Upper lobe of right lung (tissue), 1 donor: ENCODE measurements at places on chromosomes 7 and 10. TPM values are rescaled to one million over a fixed set of nuclear protein-coding genes. Genes with fewer than 3 reads are reported as not detected.
A peak's percentile ranks its signal among the peaks of the same experiment; 100 is the strongest.

DNA sequence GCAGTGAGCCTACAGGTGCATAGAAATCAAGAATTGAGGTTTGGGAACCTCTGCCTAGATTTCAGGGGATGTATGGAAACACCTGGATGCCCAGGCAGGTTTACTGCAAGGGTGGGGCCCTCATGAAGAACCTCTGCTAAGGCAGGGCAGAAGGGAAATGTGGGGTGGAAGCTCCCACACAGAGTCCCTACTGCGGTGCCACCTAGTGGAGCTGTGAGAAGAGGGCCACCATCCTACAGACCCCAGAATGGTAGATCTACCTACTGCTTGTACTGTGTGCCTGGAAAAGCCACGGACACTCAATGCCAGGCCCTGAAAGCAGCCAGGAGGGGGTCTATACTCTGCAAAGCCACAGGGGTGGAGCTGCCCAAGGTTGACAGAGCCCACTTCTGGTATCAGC, 533.5 kb downstream of the GPAM start:
- no peak for DNase-seq

- no peak for DNase-seq
Observed at GRCh38 chr10:47133871-47134570, 166.0 kb upstream of the GDF10 start.

DNA sequence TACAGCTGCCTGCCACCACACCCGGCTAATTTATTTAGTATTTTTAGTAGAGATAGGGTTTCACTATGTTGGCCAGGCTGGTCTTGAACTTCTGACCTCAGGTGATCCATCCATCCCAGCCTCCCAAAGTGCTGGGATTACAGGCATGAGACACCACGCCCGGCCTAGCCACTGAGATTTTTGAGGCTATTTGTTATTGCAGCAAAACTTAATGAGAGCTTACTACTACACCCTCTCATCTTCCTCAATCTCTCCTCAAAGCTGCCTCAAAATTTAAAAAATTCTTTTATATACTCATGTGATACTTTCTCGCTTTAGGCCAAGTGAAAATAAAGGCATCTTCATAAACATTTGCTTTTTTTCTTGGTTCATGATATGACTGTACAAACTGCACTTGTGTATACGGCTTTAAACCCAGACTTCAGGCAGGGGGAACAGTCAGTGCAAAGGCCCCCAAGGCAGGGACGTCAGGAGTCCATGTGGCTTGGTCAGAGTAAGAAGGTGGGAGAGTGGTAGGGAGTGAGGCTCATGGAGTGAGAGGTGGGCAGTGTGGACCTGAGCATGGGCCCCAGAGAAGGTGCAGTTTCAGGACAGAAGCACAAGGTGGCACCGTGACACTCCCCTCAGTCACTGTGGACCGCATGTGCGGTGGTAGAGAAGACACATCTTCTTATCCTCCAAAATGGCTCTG, 55.5 kb downstream of the SYPL1 start:
- peak; percentile 77 for DNase-seq

DNA sequence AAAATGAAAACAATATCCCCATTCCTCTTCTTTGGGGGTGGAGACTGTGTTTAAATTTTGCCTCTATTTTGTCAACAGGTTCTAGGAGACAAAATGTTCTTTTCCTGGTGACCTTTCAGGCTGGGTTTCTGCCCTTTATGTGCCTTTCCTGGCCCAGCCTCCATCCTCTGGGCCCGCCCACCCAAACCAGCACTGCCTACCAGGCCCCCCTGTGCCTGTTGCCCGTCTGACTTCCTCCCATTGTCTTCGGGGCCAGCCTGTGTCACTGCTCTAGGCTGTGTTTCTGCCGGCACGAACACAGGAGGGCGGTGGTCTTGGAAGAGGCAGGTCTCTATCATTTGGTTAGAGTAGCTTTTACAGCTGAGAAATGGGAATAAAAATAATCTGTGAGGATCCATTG, 13.9 kb downstream of the TSPAN14 start:
- DNase-seq, result peak; percentile 85

- DNase-seq, result no peak
Observed at GRCh38 chr7:28272461-28272877, 91.9 kb upstream of the JAZF1 start.

DNA sequence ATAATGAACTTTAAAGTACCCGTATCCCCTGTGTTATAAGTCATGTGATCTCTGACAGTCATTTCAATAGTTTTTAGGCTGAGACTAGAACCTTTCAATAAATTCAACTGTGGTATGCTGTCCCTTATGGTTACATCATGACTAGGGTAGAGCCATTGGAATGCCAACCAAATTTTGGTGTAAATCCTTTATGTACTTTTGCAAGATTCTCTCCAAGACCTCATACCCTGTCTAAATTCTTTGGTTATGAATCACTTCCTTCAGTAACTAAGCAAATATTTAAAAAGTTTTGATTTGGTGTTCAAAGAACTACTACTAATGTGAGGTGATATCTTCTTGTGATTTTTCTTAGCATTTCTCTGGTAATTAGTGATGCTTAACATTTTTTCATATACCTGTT, 20.8 kb upstream of the OR6B1 start:
- no peak for DNase-seq

DNA sequence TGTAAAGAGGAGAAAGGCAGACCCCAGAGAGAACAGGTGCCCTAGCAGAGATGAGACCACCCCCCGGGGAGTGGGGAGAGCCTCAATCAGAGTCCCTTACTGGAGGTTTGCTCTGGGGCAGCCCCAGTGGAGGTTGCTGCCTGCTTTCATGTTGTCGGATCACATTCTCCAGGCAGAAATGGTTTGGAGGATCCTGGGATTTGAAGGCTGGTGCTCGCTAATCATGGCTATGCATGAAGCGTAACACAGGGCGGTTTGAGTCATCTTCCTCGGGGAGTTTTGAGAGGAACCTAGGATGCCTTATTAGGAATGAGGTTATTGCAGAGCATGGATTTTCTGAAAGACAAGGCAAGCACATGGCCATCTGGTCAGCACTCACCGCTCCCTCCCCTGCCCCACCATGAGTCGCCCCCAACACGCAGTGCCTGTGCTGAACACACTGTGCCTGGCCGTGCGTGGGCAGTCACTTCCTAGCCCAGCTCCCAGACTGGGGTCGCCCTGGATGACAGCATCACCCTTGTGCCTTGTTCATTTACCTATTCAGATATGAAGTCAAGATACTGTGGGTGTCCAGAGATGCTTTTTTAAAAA, 319.9 kb downstream of the DPP6 start:
- no peak for DNase-seq

GRCh38 chr10:68566351-68566750, 6.2 kb downstream of the TET1 start:
- no peak for DNase-seq

GRCh38 chr7:76328389-76328788, 25.9 kb downstream of the HSPB1 start:
- DNase-seq, result no peak

GRCh38 chr7:27603813-27604212, 58.9 kb downstream of the HIBADH start:
- no peak for DNase-seq

- no peak for DNase-seq
Observed at GRCh38 chr7:74214816-74215630, 5.2 kb downstream of the LAT2 start.

- no peak for DNase-seq
Observed at GRCh38 chr7:148114804-148115203, 475.8 kb upstream of the C7orf33 start.

- DNase-seq, result no peak
Observed at GRCh38 chr10:9869205-9869604, 1148.5 kb upstream of the CELF2 start.

DNA sequence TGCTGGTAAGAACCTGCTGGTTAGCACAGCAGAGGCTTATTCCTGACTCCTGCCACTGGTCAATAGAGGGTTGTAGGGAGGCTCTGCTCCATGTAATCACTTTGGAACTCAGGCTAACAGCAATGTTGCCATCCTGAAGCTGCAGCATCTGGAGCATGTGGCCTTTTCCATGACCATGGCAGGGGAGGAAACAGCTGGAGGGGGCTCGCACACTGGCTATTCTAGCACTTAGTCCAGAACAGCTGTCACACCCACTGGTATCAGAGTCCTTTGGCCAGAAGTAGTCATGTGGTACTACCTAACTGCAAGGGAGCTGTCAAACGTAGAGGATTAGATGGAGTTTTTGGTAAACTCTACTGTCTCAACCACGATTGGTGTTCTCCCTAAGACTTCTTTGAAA, 450.0 kb downstream of the RPS24 start:
- no peak for DNase-seq

- DNase-seq, result peak; percentile 50
Observed at GRCh38 chr10:124389613-124390361, 28.9 kb downstream of the OAT start.

DNA sequence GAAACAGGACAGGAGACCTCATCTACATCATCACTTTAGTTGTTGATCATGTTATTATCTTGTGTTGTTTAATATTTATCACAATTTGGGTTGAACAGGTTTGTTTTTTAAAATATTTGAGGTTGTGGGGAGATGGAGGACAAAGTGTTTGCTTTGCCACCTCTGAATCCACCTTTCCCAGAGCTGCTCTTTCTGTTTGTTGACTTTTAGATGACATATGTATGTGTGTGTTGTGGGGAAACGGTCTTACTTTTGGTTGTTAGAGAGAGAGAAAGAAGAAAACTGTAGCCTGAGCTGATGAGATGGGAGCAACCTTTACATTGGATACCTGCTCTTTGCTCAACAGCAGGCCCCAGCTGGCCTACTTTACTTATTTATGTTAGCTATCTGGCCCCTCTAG, 19.0 kb upstream of the SLC16A12 start:
- DNase-seq, result no peak

- DNase-seq, result no peak
Observed at GRCh38 chr7:110800984-110801383, 289.9 kb upstream of the LRRN3 start.

DNA sequence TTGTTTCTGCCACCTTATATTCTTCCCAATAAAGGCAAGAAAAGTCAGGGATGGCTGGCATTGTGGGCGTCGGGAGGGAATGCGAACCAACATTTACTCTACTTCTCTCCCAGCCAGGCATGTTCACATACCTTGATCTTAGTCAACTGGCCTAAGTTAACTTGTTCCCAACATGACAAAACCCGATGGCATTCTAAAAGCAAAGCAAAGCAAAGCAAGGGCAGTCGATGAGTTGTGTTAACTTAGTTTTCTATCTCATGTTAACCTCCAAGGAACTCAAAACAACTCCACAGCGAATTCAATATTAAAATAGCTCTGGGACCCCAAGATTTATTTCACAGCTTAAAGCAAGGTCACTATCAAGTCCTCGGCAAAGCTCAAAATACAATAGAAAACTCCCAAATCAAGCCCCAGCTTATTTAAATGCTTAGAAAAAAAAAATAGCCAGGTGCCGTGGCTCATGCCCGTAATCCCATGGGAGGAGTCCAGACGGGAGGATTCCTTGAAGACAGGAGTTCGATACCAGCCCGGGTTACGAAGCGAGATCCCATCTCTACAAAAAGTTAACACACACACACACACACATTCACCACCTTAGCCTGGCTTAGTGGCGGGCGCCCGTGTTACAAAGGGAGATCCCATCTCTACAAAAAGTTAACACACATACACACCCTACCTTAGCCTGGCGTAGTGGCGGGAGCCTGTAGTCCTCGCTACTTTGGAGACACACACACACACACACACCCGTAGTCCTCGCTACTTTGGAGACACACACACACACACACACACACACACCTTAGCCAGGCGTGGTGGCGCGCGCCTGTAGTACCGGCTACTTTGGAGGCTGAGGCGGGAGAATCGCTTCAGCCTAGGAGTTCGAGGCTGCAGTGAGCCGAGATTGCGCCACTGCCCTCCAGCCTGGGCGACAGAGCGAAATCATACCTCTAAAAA, 901 bp upstream of the CCNY start:
- DNase-seq, result no peak

DNA sequence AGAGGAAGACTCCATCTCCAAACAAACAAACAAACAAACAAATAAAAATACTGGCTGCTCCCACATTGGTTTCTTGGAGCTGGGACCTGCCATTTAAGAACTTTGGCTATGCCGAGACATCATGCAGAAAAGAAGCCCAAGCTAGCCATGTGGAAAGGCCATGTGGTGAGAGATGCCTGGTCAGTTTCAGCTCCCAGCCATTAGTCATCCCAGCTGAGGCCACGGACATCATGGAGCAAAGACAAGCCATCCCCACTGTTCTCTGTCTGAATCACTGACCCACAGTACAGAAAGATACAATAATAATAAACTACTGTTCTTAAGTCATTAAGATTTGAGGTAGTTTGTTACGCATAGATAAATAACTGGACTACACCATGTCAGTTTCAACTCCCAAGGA, 70.0 kb upstream of the PCBD1 start:
- no peak for DNase-seq

- DNase-seq, result no peak
Observed at GRCh38 chr10:11901833-11902475, 78.8 kb downstream of the PROSER2 start.

DNA sequence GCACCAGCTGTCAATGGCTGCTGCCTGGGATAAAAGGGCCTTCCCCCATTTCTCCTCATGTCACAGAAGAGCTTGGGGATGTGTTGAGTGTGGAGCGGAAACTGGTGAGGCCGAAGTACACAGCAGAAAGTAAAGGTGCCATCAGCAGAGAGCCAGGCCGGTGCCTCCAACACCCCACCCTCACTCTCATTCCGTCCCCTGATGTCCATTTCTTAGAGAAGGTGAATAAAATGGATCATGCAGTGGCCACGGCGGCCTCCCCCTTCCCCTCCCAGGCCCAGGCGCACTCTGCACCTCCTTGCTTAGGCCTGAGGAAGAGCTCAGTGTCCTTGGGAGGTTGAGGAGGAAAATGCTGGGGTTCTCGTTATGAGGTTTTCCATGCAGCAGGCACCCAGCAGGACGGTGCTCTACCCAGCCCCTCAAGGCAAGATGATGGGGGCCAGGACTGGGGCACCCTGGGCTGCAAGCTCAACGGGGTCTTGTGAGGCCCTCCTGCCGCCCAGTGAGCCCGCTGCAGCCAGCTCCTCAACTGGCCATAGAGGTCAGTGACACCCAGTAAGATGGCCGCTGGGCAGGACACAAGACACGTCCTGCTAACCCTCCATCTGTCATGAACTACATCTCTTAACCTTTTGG, 163.9 kb downstream of the ADARB2 start:
- peak; percentile 45 for DNase-seq

GRCh38 chr7:105685161-105685560, 103.9 kb upstream of the EFCAB10 start:
- no peak for DNase-seq

GRCh38 chr10:102679596-102679995, 34.6 kb downstream of the ARL3 start:
- no peak for DNase-seq

DNA sequence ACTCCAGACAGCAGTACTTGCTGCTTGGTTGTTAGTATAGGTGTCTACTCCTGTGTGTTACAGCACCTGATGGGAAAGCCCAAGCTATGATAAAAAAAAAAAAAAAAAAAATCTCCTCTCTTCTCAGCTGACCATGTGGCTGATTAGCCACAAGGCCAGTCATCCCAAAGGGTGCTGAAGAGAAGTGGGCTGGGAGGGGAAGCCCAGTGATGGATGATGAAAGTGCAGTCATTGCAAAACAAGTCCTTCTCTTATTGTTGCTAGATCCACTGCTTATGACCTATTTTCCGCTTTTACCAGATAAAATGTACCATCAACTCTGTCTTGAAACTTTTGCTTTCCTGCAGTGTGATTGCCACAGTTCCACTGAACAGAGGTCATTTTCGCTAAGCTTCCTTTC, 1092.5 kb upstream of the C7orf33 start:
- no peak for DNase-seq

Gene SP8
- not detected for total RNA-seq

Gene UCMA
- total RNA-seq, result not detected

Gene CCDC6
- 55.7 TPM for total RNA-seq

Gene CACNA2D1
- total RNA-seq, result 10.3 TPM

Gene FAM131B
- total RNA-seq, result 0.90 TPM

Gene BEND7
- 31.1 TPM for total RNA-seq

Gene MAGI2
- total RNA-seq, result 12.8 TPM

Gene LRRC18
- total RNA-seq, result 0.96 TPM

Gene RAMP3
- total RNA-seq, result 255 TPM

Gene SMO
- 4.0 TPM for total RNA-seq
